Amniotic epithelial cell (primary cell): ENCODE measurements at places on chromosomes 4 and X.
A peak's percentile ranks its signal among the peaks of the same experiment; 100 is the strongest.

- peak; percentile 39 for DNase-seq
Observed at GRCh38 chr4:87442889-87443288, 20.5 kb downstream of the NUDT9 start.

DNA sequence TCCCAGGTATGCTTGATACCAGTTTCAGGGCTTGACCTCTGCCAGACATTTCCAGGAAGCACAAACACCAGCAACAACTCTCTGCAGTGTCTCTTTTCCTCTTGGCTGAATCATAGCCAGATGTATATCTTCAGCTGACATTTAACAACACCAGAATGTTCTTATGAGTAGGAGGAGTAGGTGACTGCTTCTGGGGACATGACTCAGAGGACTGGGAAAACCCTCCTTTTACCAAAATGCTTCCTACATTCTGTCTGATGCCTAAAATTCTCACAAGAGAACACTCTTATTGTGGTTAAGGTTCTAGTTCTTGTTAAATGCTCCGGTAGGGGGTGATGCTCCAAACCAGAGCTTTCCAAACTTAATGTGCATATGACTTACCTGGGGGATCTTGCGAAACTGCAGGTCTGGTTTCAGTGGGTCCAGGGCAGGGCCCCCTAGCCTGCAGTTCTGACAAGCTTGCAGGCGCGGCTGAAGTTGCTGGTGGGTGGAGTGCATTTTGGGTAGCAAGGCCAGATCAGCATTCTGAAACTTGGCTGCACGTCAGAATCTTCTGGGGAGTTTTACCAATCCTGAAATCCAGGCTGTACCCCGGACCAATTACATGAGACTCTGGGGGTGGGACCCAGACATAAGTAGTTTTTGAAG is 329.3 kb upstream of the RPS6KA3 start:
- peak; percentile 38 for DNase-seq

GRCh38 chrX:96407072-96407471 is 277.6 kb upstream of the DIAPH2 start:
- DNase-seq = peak; percentile 56

DNA sequence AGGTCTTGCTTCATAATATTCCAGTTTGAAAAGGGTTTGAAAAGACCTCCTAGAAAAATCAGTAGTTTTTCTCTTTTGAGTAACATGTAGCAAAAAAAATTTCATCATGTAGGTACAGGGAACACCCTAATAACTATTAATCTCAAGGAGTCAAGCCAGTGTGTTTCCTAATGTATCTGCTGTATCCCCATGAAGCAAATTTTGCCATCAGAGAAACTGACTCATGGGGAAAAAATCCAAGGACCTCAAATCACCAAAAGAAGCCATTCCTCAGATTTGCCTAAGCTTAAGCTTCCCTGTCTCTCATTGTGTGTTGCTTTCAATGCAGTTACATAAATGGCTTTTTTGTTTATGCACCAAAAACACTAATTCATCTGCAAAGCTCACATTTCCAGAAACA is 29.7 kb downstream of the F9 start:
- DNase-seq = peak; percentile 67

- no peak for DNase-seq
Observed at GRCh38 chr4:79237851-79238250, 88.0 kb downstream of the NAA11 start.

GRCh38 chrX:15686818-15687685 is 22.4 kb upstream of the CLTRN start:
- DNase-seq = peak; percentile 35

DNA sequence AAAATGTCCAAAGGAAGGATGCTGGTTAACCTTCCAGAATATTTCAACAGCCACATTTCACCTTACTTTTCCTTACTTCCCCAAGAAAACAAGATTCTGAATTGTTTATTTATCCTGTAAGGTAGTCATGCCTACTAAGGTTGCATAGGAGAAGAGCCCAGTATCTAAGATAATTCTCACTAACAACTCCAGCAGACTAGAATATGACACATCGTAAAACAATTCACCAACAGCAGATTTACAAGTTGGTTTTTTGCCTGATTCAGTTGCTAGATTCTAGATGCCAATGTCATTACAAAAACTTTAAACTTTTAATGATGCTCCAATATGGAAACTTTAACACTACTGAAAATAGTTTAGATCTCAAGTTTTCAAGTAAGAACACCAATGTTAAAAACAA is 176.4 kb downstream of the IL13RA2 start:
- peak; percentile 25 for DNase-seq

DNA sequence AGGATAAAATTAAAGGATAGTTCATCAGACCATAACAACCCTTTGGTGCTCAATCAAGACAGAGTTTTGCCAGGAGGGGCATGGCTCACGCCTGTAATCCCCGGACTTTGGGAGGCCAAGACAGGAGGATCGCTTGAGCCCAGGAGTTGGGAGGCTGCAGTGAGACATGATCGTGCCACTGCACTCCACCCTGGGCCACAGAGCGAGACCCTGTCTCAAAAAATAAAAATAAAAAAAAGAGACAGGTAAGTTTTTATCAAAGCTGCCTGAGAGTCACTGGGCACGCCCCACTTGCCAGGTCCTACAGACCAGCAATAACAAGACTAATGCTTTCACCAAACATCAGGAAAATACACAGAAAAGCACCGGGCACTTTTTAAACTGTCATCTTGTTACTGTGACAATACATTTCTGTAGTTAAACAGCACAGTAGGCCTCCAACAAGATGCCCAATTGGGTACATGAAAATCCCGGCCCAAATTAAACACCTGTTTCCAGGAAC is 765 bp downstream of the CFAP97 start:
- DNase-seq = no peak

DNA sequence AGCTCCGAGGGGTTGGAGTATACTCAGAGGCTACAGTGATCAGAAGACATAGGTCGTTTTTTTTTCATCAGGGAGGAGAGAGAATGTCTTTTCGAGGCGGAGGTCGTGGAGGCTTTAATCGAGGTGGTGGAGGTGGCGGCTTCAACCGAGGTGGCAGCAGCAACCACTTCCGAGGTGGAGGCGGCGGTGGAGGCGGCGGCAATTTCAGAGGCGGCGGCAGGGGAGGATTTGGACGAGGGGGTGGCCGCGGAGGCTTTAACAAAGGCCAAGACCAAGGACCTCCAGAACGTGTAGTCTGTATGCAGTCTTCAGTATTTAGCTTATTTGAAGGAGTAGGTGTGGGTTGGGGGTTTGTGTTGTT is 500 bp downstream of the GAR1 start:
- no peak for DNase-seq

- DNase-seq = no peak
Observed at GRCh38 chr4:1416051-1416947, 10.1 kb upstream of the NKX1-1 start.

DNA sequence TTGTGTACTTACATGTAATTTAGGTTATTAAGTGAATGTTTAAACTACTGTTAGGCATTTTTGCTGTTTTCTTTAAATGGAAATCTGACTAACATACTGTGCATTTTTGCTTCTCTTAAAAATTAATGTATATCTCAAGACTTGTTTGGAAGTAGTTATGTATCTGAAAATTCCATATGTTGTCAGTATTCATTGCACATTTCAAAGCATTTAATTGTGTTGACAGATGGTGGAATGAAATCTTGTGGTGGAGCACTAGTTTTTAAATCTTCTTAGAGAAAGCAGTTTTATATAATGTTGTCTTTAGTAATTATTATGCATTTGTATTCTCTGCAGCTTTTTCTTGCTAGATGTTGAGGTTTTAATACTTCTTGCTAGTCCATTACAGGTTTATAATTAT is 71.5 kb upstream of the MSANTD1 start:
- DNase-seq = no peak

GRCh38 chr4:27702730-27703431 is 842.2 kb downstream of the STIM2 start:
- DNase-seq = no peak

DNA sequence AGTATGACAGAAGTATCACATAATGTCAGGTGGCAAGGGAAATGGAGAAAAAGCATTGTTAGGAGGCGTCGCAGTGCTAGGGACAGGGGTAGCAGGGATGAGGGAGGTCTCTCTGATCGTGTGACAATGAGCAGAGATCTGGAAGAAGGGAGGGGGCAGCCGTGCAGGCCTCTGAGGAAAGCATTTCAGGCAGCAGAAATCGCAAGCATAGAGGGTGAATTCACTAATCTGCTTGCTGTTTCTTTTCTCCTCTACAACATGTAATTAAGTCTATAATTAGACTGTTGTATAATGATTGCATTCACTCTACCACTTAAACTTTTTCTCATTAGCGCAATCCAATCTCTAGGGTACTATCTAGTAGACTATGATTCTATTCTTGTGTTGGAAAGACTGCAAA is 9.1 kb downstream of the CYP4V2 start:
- DNase-seq = no peak

DNA sequence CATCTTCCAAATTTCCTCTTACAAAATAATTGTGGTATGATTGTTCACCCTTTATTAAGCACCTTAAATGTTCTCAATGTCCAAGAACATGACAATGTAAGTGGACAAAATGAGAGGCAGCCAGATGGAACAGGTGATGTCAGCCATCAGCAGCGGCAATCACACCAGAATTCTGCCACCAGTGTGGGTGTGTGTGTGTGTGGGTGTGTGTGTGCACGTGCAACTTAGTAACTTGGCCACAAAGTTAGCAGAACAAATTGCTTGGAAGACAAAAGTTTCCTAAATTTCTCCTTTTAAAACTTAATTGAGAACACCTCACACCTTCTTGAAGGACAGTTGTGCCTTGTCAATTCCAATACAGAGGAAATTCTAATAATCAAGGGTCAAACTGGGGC is 18.7 kb downstream of the LNX1 start:
- DNase-seq = no peak

DNA sequence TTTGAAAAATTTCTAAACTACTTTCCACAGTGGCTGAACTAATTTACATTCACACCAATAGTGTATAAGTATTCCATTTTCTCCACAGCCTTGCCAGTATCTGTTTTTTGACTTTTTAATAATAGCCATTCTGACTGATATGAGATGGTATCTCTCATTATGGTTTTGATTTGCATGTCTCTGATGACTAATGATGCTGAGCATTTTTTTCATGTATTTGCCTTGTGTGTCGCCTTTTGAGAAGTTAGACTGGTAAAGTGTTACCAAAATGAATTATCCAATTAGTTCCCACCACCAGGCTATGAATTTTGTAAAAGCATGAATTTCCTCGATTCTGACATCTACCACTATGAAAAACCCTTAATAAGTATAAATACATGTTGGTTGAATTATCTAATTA is 242.2 kb upstream of the GK2 start:
- peak; percentile 11 for DNase-seq

- no peak for DNase-seq
Observed at GRCh38 chrX:85903692-85904471, 143.5 kb downstream of the CHM start.
